ENCODE measurements at places on chromosomes 16 and 17.

- DNase-seq = no peak
Observed at GRCh38 chr17:33895491-33895890, 359.6 kb upstream of the CCL2 start.

GRCh38 chr16:924806-925205, 46.0 kb downstream of the LMF1 start:
- no peak for DNase-seq

GRCh38 chr16:31874366-31875111, 932 bp downstream of the ZNF267 start:
- no peak for DNase-seq

DNA sequence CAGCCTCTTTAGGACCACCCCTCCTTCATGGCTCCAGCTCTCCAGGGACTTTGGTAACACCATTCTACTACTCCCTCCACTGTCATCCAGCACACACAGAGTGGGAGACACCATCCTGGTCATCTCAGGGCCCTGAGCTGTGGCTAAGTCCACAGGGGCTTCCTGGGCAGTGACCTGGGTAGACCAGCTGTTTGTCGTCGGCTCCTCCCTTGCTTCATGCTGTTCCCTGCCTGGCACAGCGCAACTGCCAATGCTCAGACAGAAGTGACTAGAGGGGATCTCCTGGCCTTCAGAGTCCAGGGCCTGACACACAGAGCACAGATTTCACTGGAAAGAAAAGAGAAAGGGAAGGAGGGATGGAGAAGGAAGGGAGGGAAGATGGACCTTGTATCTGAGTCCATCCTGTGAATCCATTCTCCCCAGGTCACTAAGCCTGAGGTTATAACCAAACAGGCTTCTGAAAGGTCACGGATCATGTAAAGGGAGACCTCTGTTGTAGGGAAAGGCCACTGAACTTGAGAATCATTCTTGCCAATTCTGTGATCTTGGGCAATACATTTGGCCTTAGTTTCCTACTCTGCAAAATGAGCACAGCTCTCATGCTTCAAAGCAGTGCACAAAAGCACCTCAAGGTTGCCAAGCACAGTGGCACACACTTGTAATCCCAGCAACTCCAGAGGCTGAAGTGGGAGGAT, 18.5 kb upstream of the PHB1 start:
- no peak for DNase-seq

GRCh38 chr17:75188614-75189013, 5.9 kb upstream of the SUMO2 start:
- DNase-seq = no peak

DNA sequence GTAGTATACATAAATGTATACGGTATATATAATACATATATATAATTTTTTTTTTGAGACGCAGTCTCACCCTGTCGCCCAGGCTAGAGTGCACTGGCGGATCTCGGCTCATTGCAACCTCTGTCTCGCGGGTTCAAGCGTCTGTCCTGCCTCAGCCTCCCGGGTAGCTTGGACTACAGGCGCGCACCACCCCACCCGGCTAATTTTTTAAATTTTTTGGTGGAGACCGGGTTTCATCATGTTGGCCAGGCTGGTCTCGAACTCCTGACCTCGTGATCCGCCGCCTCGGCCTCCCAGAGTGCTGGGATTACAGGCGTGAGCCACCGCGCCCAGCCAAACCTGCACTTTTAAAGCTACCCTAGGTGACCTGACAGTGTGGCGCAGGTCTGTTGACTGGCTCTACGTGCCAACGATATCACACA, 745 bp downstream of the PAM16 start:
- DNase-seq = no peak

DNA sequence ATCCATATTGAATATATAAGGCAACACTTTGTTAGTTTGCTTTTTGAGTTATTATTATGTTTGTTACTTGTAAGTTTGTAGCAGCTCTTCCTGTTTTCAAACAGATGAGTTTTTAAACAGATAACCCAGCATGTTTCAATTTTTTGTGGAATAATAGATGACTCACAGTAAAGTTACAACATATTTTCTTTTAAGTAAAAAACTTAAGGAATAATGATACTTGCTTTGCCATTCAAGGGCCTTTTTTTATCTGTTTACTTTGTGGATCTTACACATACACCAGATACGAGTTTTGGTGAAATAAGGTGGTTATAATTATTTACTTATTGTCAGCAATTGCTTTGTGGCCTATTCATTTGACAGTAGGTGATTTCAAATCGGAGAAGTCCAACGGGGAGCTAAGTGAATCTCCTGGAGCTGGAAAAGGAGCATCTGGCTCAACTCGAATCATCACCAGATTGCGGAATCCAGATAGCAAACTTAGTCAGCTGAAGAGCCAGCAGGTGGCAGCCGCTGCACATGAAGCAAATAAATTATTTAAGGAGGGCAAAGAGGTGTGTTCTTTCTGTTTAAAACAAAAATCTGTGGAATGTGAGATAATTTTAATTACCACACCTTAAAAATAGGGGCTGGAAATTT, 66.3 kb downstream of the BPTF start:
- DNase-seq = no peak

GRCh38 chr16:1779234-1779701, 3.1 kb downstream of the SPSB3 start:
- DNase-seq = no peak

DNA sequence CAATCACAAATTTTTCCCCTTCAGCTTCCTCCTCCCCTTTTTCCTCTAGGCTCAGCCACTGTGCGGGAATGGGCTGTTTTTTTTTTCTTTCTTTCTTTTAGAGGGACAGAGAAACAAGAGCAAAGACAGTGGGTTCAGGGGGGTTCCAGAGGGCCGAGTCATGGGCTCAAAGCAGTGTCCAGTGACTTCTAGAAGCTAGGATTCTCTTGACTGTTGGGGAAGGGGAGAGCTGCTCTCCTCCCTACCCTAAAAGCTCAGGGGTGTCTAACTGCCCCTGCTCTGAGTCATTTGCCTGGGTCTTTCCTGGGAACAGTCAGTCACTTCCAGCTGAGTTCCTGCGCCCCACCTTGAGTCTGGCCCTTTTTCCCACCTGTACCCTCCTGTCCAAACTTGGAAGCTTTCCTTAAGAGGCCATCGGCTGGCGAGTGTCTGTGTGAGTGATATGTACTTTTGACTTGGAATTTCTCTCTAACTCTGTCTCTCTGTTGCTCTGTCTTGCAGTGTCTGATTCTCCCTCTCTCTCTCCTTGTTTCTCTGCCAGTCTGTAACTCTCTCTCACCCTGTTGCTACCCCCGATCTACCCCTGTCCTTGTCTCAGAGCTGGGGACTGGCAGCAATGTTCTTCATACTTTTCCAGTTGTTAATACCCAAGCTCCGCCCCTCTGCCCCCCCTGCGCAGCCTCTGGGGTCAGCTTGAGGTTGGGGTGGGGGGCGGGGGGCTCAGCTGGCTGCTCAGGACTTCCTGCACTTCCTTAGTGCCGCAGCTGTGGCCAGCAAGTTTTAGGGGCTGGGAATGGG, 2.4 kb downstream of the THRA start:
- peak; percentile 72 for DNase-seq

GRCh38 chr17:17076066-17076465, 33.8 kb downstream of the MPRIP start:
- no peak for DNase-seq

- peak; percentile 70 for DNase-seq
Observed at GRCh38 chr16:72850853-72851252, 197.1 kb downstream of the ZFHX3 start.

DNA sequence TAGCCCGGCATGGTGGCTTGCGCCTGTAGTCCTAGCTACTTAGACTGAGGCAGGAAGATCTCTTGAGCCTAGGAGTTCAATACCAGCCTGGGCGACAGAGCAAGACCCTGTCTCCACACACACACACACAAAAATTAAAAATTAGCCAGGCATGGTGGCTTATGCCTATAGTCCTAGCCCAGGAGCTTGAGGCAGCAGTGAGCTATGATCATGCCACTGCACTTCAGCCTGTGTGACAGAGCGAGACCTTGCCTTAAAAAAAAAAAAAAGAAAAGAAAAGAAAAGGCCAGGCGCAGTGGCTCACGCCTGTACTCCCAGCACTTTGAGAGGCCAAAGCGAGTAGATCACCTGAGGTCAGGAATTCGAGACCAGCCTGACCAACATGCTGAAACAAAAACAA, 23.9 kb downstream of the C17orf75 start:
- DNase-seq = no peak

DNA sequence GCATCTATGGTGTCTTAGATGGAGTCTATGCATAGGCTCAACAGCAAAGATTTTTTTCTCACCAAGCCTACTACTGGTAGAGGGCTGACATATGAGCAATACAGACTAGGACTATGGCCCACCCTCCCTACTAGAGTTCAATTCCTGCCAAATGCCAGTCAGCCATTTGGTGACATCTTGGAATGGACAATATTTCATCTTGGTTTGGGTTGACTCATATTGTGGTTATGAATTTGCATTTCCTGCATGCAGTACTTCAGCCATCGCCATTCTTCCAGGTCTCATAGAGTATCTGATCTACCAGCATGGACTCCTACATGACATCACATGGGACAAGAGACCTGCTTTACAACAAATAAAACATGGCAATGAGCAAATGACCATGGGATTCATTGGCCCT, 778.1 kb upstream of the SOX9 start:
- DNase-seq = no peak

- no peak for DNase-seq
Observed at GRCh38 chr17:78211032-78211431, 3.0 kb upstream of the BIRC5 start.

DNA sequence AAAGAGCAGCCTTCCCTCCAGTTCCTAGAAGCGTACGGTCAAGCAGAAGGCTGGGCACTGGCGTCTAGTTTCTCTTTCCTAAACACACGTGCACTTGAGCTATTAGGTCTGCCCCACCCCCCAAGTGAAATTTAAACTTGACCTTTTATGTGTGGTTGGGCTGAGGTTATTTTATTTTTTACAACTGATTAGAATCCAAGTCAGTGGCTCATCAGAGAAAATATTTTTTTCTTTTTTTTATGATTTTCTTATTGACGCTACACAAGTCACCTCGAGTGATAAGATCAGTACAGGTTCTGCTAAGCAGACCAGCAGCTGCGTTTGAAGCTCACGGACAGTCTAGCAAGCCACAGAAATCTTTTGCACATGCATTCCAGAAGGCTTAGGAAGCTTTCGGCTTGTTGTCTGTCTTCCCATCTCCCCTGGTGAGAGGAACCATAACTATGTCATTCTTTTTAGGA, 95.1 kb downstream of the ZFHX3 start:
- DNase-seq = peak; percentile 26

DNA sequence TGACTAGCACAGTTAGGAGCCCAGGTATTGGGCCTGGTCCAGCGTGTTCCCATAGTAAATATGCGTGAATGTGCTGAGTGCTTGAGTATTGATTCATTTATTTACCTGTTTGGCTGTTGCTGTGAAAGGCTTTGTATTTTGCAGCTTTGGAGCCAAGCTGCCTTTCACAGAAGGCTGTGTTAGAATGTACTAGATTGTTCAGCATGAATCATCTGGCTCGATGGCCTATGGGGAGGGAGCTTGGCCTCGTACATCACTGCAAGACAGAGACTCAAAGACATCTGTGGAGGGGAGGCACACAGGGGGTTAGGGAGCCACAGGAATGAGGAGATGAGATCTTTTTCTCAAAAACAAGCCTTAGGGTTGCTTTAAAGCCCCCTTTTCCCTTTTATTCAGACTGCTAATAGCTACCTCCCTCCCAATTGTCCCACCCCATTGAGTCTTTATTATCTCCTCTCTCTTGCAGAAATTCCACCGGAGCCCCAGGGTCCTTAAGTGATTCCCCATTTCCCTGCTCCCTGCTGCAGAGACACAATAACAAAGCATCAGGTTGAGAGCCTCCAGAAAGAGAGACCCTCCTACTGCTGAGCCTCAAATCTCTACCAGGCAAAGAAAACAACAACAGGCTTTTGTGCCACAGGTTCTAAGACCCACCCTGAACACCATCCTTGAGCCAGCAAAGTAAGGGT, 307.2 kb downstream of the ABCC12 start:
- DNase-seq = peak; percentile 42

Data from hindlimb muscle (tissue), 1 donor.